ENCODE measurements at places on chromosomes 5 and 9.

GRCh38 chr5:120769312-120769872, 305.3 kb downstream of the PRR16 start:
- ATAC-seq, result no peak

DNA sequence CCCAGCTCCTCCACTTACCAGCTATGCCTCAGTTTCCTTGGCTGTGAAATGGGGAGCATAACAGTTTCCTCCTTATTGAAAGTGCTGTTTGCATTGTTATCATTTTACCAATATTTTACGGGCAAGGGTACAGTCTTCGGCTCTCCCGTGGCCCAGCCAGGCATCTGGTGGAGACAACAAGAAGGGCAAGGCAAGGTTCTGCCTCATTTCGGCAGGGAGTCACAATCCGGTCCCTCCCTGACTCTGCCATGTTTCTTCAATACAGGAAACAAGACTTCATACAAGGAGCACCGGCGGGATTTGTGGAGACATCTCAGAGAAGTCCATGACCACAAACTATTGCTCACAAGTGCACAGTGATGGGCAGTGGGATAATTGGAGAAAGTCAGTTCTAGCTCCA, 174.0 kb downstream of the FGF18 start:
- ATAC-seq, result no peak

DNA sequence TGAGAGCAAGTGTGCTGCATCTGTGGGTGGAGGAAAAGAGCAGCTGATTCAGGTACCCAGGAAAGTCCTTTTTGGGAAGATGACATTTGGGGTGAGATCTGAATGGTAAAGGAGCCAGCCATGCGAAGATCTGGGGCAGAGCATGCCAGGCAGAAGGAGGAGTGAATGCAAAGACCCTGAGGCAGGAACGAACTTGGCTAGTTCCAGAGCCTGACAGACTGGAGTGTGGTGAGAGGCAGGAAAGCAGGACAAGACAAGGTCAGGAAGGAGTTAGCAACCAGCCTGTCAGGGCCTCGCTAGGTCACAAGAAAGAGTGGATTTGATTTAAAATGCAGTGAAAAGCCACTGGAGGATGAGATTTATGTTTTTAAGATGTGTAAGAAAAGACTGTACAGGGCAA, 28.2 kb downstream of the RGS7BP start:
- ATAC-seq, result no peak

DNA sequence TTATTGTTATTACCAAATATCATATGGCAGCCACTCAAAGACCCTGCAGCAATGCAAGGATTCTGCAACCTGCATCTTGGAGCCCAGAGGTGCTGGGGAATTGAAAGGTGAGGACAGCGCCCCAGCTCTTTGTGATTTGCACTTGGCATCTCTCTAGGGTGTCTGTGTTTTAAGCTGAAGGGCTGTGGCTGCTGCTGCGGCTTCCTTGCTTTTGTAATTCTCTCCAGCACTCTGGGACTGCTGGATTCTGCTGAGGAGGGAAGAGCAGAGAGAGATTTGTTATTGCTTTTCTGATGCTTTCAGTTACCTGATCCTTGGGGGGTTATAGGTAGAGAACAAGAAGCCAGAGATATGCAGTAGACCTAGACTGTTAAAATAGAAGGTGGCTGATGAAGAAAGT, 562.4 kb downstream of the EBF1 start:
- no peak for ATAC-seq

DNA sequence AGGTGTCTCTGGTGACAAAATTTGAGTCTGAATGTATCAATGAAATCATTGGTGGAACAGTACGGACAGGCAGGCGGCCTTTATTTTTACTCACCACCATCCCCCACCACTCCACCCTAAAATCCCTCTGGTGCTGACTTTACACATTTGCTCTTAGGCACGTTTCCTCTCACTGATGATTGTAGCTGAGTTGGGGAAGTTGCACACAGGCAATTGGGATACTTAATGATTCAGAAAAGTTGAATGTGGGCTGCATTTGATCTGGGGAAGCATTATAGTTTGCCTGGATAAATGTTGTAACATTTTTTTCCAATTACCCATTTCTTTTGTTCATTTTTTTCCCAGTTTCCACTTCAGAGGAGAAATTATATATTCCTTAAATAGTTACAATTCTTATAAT, 658.4 kb downstream of the TLR4 start:
- ATAC-seq, result no peak

DNA sequence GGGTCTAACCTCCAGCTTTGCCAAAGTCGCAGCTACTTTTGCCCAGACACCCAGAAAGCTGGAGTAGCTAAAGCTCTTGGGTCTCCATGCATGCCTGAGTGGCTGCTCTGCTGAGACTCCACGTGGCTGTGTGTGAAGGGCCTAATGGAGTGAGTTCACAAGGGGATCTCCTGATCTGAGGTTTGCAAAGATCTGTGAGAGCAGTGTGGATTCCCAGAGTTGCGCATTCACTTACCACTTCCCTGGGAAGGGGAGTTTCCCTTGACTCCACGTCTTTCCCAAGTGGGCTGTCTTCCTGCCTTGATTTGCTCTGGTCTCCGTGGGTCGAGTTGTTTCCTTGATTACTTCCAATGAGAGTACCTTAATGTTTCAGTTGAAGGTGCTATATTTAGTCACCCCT, 17.6 kb upstream of the CDKN2B start:
- ATAC-seq, result no peak
